ENCODE measurements at places on chromosomes 7 and 10.

DNA sequence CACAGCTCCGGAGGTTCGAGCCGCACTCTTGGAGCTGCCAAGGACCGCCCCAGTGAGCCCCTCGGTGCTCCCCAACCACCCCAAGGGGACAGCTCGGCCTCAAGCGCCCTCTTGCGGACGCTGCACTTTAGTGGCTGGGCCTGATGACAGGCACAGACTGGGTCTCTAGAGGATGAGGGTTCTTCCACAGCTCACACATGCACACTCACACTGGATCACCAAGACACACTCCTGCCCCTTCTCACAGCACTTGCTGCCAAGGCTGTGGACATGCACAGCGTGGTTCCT lies 2.1 kb downstream of the RET start:
- DNase-seq = peak; percentile 49

GRCh38 chr7:80287400-80288174 lies 153.0 kb downstream of the GNAI1 start:
- no peak for DNase-seq

- DNase-seq = no peak
These were observed 165.2 kb upstream of the AUTS2 start for GRCh38 chr7:69433081-69433480.

DNA sequence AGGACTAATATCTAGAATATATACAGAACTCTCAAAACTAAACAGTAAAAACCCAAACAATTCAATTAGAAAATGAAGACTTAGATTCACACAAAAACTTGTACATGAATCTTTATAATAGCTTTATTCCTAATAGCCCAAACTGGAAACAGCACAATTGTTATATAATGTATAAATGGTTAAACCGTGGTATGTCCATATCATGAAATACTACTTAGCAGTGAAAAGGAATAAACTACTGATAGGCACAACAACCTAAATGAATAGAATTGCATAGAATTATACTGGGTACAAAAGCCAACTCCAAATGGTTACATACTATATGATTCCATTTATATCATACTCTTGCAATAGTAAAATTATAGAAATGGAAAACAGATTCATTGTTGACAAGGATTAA lies 21.0 kb upstream of the FAM241B start:
- no peak for DNase-seq

DNA sequence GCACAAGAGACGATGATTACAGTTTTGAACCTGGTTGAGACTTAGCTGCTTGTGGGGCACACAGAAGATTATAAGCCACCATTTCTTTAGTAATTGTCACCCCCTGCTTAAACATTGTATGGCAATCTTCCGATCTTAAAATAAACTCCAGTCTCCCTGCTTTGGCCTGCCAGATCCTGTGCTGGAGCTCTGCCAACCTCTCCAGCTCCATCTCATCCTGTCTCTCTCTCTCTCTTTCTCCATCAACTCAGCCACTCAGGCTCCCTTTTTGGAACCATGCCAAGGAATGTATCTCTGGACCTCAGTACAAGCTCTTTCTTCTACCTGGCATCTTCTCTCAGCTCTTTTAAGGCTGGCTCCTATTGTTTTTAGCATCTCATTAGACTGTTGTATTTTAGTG lies 1053.2 kb downstream of the REEP3 start:
- DNase-seq = no peak

- no peak for DNase-seq
These were observed 519.3 kb upstream of the MKI67 start for GRCh38 chr10:128645486-128645885.

DNA sequence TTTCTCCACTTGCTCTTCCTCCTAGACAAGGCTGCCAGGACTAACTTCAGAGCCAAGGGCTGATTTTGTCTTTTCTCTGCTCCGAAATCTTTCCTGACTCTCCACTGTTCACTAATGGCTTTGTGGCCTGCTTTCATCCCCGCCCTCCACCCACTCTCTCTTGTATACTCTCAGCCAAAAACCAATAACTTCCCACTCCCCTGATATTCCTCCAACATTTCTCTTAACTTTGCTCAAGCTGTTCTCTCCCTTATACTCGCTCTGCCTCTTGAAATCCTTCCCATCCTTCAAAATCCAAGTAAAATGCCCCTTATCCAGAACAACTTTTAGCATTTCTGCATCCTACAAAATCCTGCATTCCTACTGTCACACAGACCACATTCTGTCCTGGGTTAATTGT lies 214.8 kb downstream of the PHTF2 start:
- no peak for DNase-seq

GRCh38 chr7:50204581-50204980 lies 99.9 kb upstream of the IKZF1 start:
- DNase-seq = no peak

DNA sequence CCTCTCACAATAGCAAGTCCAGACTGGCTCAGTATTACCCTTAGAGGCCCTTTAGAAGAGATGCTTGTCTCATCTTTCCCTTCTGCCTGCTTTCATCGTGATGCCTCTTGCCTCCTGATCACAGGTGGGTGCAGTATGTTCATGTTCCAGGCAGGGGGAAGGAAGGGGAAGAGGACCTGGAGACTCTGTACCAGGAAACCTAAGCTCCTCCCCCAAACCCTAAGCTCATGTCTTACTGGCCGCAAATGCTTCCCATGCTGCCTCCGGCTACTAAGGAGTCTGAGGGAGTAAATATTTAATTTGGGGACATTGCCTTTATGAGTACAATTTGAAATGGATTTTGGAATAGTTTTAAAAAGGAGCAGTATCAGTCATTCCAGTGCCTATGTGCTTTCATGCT lies 192.6 kb downstream of the CDCA7L start:
- no peak for DNase-seq

GRCh38 chr7:157430721-157431120 lies 93.9 kb downstream of the DNAJB6 start:
- no peak for DNase-seq

- no peak for DNase-seq
These were observed 28.8 kb upstream of the KMT2E start for GRCh38 chr7:104985259-104985617.

GRCh38 chr10:63246356-63246755 lies 113.2 kb downstream of the NRBF2 start:
- no peak for DNase-seq

GRCh38 chr10:125392154-125392553 lies 231.8 kb upstream of the CTBP2 start:
- no peak for DNase-seq

- no peak for DNase-seq
These were observed 65.6 kb upstream of the PDGFA start for GRCh38 chr7:585229-585711.
